ENCODE measurements at places on chromosomes 12 and 14.
A peak's percentile ranks its signal among the peaks of the same experiment; 100 is the strongest.

DNA sequence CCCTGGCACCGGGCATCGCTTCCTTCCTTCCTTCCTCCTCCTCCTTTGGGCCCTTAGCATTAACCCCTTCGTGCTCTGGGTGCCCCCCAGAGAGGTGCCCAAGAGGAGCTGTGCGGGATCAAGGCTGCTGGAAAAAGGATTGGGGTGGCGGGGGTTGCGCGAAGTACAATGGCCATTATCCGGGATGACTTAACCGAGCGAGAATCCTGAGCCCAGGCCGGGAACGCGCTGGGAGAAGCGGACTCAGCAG is 2.8 kb downstream of the DHH start:
- DNase-seq, result no peak

DNA sequence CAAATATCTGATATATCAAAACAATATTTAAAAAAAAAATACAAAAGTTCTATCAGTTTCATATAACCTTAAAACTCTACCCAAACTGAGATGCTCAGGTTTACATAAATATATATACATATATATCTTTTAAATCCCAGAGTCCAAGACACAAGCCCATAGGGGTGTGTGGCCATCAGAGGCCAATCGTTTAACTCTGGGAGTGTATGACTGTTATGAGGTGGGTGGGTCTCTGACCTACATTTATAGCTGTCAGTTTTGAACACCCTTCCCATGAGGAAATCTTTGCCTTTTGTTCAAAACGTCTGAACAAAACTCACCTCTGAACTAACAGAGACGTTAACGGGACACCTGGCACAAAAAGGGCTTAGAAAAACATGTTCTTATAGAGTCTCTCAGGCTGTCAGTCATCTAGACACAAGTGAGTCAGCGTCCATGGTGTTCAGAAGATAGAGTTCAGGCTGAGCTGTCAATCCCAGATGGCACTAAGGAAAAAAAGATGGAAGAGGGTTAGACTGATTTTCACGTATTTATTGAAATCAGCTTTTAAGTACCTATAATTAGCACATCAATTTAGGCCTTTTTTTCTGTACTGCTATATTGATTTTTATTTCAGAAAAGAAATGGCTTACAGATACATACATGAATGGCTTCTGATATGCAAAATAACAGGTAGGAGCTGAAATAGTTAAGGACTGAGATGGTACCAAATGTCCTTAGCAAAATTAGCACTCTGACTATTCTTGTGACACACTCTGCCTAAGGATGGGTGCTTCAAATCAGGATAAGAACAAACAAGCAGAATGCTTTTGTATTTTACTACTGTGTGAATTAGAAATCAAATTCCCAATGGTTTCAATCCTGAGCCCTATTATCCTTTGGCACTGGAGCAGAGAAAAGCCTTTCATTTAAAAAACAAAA is 29.2 kb downstream of the HIGD1C start:
- no peak for DNase-seq

DNA sequence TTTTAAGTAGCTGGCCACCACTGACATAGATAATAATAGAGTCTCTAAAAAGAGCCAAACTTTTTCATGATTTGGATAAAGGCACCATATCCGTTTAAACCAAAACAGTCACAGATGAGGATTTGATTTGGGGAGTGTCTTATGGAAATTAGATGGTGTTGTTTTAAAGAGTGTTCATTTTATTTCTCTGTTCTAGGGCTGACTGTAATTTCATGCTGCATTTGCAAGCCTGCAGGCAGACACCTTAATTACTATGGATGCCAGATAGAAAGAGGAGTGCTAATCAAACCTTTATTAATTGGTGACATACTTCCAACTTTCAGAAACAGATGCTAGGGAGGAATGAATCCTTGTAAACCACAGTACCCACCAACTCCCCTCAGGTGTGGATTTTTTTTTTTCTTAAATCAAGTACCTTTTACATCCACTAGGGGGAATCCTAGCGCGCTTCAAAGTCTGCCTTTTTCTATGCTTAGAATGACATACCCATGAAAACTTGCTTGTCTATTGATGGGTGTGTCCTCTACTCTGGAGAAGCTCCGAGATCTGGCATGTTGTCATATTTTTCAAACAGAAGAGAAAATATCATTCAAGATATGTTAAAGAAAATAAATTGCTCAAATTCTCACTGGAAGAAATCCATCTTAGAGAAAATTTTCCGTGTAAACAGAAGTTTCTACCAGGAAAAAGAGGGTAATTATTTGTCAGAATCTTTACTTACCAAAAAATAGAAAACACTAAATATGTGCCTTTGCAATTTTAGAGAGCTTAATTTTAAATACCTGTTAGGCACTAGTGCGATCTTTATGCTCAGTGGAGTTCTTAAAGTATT is 14.2 kb upstream of the PLXNC1 start:
- DNase-seq, result peak; percentile 25

- DNase-seq, result no peak
Measured at GRCh38 chr14:102239231-102239630, 65.7 kb downstream of the MOK start.

DNA sequence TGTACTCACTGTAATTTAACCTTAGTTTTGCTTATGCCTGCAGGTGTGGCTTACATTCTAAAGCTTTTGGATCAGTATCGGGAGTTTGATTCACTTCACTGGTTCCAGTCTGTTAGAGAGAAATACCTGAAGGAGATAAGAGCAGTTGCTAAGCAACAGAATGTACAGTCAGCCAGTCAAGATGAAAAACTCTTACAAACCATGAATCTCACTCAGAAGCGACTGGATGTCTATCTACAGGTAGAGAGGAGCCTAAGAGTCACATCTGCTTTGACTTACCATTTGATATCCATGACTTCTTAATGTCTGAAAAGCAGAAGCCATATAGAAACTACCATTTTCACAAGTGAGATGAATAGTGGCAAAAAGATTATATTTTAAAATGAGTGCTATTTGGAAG is 56.5 kb downstream of the WASHC4 start:
- DNase-seq, result no peak

GRCh38 chr14:60311417-60311816 is 62.4 kb downstream of the PPM1A start:
- peak; percentile 65 for DNase-seq

DNA sequence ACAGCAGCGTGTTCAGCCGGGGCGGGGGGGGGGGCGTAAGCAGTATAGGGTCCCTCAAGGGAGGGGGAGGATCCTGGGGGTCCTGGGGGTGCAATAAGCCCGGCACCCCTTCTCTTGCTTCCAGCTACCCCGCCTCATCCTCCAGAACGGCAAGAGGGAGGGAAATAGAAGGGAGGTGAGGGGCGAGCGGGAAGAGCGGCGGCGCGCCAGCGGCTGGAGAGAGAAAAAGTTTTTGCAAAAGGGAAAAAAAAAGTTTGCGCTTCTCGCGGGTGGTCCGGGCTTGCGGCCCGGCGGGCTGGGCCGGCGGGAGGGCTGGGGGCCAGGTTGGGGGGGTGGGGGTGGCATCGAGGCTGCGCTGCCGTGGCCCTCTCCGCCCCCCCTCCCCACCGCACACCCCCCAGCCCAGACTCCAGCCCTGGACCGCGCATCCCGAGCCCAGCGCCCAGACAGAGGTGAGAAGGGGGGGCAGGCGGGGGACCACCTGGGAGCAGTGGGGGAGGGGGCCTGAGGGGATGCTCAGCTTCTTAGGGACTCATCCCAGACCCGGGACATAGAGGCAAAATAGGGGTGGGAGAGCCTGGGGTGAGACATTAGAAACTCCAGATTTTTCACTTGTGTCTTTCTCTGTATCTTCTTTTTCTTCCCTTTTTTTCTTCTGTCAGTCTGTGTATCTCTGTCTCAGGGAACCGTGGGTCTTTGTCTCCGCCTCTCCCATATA is at the start of gene GLI1:
Gene GLI1 (plus strand): TSS at position 36 of the 718 bp plus-strand sequence. CDS start 3,907 bp downstream, outside the sequence.
- no peak for DNase-seq

DNA sequence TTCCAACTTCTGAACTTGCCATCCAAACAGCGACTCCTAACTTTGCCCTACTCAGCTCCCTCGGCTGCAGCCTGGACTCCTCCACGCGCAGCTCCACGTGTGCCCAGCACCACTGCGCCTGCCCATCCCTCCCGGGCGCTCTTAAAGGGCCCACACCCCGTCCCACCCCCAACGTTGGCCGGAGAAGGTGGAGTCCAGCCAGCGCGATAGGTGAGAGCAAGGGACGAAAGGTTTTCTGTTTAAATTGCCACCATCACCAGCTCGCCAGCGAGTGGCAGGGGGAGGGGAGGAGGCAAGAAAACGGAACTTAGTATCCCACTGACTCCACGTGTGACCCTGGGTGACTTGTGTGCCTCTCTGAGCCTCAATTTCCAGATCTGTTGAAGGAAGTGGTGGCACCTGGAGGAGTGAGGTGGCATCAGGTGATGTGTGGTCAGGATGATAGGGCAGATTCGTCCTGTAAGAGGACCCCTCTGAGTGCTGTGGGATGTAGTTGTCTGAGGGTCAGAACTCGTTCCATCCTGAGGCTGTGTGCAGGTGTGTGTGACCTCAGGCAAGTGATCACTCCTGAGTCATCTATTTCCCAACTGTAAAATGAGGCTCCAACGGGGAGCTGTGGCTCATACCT is 59.7 kb downstream of the TRPV4 start:
- DNase-seq, result no peak

DNA sequence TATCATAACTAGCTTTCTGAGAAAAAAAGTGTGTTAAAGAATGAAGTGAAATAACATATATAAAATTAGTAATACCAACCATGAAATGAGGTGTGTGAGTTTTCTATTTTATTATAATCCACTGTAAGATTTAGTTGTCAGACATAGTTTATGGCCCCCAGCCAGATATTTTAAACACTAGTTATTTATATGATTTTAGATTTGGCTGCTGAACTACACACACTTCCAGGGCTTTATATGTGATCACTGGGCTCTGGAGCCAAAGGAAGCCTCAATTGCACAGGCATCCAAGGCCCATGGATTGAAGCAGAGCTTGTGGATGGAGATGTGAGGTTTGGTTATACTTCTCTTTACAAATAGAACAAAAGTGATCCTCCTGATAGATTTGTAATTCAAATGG is 48.7 kb upstream of the CNTN1 start:
- no peak for DNase-seq

DNA sequence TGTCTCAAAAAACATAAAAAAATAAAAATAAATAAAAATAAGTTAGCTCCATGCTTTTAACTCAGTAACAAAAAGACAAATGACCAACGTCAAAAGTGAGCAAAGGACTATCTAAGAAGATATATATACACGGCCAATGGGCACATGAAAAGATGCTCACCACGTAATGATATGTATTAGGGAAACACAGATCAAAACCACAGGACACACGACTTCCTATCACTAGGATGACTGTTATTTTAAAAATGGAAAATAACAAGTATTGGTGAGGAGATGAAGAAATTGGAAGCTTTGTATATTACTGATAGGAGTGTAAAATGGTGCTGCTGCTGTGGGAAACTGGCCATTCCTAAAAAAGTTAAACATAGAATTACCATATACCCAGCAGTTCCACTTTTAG is 20.2 kb upstream of the P2RX7 start:
- DNase-seq, result no peak

GRCh38 chr12:52311285-52311648 is 9.9 kb downstream of the KRT83 start:
- no peak for DNase-seq

DNA sequence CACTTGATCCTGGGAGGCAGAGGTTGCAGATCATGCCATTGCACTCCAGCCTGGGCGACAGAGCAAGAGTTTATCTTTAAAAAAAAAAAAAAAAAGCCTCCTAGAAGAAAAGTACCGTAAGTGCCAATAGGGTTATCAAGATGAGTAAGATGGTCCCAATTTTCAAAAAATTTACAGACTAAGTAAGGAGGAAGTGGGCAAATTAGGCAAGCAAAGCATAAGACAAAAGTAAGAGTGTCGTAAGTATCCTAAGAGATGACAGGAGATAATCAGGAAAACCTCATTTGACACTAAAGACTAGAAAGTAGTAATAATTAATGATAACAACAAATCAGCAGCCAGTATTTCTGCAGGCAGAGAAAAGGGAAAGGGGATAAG is 12.2 kb downstream of the PYM1 start:
- no peak for DNase-seq

DNA sequence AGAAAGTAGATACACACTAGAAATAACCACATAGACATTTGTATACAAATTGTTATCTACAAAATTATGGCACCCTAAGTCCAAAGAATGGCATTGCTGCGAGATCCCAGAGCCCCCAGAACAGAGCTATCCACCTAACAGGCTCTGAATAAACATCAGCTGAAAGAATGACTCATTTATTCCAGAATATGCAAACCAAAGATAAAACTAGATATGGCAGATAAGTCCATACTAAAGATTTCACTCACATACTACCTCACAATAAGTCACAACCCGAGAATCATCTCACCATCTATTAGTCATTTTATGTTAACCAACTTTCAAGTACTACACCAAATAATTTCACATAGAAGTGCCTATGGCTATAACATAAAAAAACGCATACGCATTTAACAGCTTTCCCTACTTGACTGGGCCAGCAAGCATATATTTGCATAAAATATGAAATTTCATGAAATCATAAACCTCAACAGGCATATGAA is 5.6 kb downstream of the CNIH1 start:
- DNase-seq, result no peak

DNA sequence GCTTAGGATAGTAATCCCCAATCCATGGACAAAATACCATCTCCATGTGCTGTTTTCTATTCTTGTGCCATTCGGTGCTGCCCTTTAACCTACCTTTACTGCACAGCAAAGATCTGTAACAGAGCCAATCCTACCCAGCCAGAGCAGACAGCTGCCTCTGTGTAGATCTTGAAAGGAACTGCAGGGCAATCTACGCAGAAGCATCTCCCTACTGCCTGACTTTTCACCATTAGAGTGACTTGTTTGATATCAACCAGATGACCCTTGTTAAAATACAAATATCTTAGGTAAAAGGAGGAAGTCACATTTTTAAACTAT is 33.9 kb upstream of the PPM1A start:
- DNase-seq, result no peak

- peak; percentile 62 for DNase-seq
Measured at GRCh38 chr14:37232907-37233481, 35.3 kb downstream of the MIPOL1 start.

GRCh38 chr14:105529569-105530284 is 3.3 kb downstream of the TMEM121 start:
- no peak for DNase-seq

Data from HFF-Myc (cell line).